ENCODE measurements at places on chromosomes 11 and 22.

DNA sequence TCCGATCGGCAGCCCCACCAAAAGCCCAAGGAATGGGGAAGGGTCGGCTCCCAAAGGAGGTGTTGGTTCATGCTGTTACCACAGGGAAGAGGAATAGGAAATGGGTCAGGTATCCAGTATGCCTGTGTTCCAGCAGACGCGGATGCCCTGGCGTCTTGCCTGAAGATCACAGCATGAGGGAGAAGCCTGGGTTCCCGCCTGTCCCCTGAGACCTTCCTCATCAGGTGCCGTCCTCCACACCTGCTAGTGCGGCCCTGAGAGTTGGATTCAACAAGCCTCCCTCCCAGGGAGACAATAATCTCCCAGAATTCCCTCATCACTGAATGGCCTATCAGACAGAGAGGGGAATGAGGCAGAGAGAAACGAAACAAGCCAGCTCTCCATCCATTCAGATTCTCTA, 92.2 kb downstream of the SPATA19 start:
- peak; percentile 72 for DNase-seq

DNA sequence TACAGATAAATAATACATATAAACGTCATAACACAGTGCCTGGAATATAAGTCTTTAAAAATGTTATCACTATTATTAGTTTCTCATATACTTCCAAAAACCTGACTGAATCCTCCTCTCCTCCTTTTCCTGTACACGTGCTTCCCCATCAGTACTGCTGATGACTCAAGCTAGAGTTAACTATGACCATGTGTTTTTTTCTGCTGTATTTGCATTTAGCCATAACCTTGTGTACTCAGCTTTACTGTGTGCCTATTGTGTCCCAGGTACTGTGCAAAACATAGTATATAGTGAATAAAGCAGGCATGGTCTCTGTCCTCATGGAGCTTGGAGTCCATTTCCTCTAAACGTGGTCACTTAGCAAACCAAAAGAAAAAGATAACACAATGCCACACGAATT, 56.5 kb upstream of the ARHGAP32 start:
- no peak for DNase-seq

DNA sequence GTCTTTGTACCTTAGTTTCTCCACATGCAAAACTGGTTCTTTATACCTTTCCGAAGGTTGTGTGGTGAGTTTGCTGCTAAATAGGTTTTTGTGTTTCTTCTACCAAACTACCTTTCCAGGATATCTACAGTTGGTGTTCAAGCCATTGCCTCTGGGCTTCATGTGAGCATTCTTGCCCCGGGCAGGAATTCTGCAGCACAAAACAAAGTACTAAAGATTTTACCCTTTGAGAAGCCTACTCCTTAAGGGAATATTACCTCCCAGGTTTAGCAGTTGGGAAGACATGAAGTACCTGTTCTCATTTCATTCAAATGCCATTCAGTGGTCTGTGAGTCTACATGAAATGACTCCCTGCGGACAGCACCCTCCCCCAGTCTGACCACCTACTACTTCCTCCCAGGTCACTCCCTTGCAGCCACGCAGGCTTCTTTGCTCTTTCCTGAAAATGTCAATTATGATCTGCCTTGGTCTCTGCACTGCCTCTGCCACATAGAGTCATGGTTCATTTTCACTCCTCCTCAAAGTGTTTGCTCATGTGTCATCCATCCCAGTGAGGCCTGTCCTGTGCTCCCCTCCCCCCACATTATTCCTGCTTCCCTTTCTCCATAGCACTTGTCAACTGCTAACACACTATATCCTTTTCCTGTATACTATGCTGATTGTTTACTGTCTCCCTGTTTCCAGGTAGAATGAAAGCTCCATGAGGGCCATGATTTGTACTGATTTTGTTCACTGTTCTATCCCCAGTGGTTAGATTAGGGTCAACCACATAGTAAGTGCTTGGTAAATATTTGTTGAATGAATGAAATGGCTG, 36.9 kb downstream of the PACS1 start:
- DNase-seq = no peak

- no peak for DNase-seq
These were observed 9.8 kb downstream of the YAP1 start for GRCh38 chr11:102119997-102120396.

GRCh38 chr22:44645083-44645482, 56.9 kb upstream of the PRR5 start:
- peak; percentile 23 for DNase-seq

DNA sequence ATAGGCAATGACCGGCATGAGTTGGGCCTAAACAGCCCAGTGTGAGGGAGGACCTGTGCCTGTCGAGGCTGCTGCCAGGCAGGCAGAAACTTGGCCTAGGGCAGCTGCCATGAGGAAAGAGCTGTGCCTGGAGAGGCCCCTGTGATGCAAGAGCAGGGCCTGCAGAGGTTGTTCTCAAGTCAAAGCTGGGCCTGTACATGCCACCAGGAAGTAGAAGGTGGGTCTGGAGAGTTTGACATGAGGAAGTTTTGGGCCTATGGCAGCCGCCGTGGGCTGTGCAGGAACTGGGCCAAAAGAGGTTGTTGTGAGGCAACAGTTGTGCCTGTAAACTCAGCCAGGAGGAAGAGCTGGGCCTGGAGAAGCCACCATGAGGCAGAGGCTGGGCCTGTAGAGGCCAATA, 43.2 kb downstream of the OR4C45 start:
- no peak for DNase-seq

GRCh38 chr22:31019191-31019930, 50.3 kb downstream of the TUG1 start:
- no peak for DNase-seq

DNA sequence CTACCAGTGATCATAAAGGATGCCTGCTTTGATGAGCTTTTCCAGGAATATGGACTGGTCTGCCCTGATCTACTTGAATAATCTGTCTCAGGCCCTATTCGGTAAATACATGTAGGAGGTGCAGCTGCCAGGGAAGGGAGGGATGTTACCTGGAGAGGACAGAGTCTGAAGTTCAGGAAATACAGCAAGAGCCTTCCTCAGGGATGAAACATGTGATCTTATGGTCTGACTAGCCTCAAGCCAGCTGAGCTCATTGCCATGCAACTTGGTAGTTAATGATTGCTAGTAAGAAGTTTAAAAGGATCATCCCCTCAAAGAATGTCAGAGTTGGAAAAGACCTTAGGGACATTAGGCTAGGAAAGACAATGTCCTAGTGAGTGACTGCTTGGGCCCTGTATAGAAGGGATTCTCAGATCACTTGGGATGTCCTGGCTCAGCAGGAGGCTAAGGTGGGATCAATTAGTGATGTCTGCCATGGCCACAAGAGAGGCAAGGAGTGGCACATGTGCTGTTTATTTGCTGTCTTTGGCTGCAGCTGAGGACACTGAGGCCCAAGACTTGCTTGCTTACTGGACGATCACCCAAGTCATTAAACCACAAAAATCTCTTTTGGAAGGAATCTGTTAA, 18.5 kb downstream of the PTPRJ start:
- no peak for DNase-seq

GRCh38 chr11:66219846-66220565, 48.4 kb upstream of the RAB1B start:
- no peak for DNase-seq

GRCh38 chr11:82794490-82794889, 60.8 kb upstream of the FAM181B start:
- DNase-seq = no peak

- DNase-seq = no peak
These were observed 2.0 kb upstream of the CEND1 start for GRCh38 chr11:791658-792534.

GRCh38 chr11:1853376-1854131, 670 bp downstream of the LSP1 start:
- no peak for DNase-seq

DNA sequence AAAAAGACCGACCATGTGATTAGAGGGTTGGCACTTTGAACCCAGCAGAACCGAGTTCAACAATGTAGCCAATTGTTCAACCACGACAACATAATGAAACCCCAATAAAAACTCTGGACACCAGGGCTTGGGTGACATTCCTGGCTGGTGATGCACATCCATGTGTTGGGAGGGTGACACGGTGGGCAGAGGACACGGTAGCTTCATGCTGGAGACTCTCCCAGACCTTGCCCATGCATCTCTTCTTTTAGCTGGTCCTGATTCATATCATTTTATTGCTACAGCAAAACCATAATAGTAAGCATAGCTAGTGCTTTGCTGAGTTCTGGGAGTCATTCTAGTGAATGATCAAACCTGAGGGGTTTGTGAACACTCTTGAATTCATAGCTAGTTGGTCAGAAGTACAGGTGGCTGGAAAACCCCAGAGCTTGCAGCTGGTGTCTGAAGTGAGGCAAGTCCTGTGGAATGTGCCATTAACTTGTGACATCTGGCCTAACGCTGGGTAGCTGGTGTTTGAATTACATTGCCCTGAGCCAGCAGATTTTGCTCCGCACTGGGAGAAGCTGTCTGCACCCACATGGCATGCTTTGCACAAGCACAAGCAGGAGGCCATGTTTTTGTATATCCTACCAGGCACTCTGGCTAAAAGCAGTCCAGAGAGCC, 14.0 kb downstream of the RPUSD4 start:
- no peak for DNase-seq

DNA sequence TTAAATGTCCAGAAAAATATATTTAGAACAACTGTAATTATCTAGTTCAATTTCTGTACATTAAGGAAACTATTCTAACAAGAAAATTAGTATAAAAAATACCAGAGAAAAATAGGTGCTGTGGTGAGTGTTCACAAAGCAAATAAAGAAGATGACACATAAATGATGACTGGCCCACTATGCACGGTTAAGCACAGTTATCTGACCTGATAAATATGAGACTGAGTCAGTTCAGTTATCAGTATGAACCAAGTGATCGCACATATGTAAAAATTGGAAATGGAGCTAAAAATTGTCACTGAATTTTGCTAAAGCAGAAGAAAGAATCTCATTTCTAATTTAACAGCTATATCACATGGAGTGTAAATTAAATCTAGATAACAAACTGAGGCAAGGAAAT, 18.8 kb upstream of the MAML2 start:
- DNase-seq = no peak

GRCh38 chr22:22785316-22786065, 102.1 kb upstream of the IGLL5 start:
- DNase-seq = no peak

GRCh38 chr22:39360242-39360641, 10.5 kb downstream of the SYNGR1 start:
- no peak for DNase-seq

GRCh38 chr11:35862666-35863065, 81.2 kb upstream of the LDLRAD3 start:
- no peak for DNase-seq

All from DMS153 (cell line).